ENCODE measurements at places on chromosomes 5 and 9.

- DNase-seq = no peak
These were observed 963 bp upstream of the HTR1A start for GRCh38 chr5:63963080-63963735.

DNA sequence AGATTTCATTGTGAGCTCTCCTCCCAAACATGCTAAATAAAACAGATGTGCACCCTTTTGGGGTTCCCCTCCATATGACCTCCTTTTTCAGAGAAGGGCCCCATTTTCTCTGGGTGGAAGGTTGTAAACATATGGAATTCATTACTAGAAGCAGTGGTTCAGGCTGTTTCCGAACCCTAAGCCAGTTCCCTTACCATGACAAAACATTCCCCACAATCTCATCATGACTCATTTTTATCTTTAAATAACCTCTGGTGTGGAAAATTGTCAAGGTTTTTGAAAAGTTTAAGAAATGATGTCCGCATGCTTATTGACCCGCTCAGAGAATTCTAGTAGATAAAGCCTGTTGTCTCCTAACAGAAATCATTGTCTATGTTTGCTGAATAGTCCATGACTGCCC lies 127.3 kb upstream of the PIK3R1 start:
- DNase-seq = no peak

- no peak for DNase-seq
These were observed 75.0 kb downstream of the NR2F1 start for GRCh38 chr5:93658044-93658443.

DNA sequence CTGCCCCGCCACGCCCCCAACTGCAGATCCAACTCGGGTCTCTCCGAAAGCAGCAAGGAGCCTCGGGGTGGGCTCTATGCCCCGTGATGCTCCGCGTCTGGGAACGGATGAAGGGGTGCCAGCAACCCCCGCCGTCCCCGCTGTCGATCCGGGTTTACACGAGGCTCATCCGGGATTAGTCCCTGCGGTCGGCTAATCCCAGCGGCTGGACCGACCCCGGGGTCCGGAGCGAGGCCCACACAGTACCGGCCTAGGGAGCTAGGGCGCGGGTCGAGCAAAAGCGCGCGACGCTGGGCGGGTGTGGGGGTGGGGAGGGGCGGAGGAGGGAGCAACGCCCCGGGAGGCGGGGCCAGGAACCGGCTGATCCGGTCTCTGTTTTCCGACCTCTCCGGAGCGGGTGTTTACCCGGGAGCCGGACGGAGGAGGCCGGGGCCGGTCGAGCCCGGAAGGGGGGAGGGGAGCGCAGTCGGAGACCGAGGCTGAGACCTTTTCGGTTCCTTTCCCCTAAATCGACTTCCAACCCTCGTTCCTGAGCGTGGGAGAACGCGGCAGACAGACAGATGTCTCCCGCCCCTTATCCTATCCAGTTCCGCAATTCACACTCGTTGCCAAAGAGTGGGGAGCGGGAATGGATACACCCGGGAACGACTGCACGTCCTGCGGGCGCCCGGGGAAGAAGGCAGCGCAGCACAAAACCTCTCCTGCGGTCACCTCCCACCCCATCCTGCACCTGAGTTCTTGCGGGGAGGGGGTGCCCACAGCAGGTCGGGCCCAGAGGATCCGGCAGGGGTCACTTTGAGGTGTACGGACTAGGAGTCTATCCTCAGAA lies 28.6 kb downstream of the PCDH1 start:
- DNase-seq = peak; percentile 95

- DNase-seq = no peak
These were observed 15.7 kb upstream of the FGD3 start for GRCh38 chr9:92931606-92932005.

GRCh38 chr5:139410993-139411828 lies 7.3 kb upstream of the SPATA24 start:
- no peak for DNase-seq

GRCh38 chr9:84955971-84956370 lies 286.4 kb downstream of the NTRK2 start:
- no peak for DNase-seq

DNA sequence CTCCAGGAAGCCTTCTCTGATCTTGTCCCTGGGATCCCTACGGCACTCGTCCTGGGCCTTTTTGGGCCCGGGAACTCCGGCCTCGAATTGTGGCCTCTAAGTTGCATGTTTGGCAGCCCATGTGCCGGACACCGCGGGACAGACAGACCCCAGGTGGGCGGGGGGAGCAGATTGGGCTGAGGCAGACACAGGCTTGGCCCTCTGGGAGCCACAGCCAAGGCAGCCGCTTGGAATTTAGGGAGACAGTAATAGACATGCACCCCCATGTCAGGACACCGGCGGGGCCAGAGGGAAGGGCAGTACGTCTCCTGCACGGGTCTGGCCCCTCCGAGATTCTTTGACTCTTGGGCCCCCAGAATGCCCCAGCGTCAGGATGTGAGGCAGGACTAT lies 36.2 kb downstream of the ADAMTSL2 start:
- no peak for DNase-seq

DNA sequence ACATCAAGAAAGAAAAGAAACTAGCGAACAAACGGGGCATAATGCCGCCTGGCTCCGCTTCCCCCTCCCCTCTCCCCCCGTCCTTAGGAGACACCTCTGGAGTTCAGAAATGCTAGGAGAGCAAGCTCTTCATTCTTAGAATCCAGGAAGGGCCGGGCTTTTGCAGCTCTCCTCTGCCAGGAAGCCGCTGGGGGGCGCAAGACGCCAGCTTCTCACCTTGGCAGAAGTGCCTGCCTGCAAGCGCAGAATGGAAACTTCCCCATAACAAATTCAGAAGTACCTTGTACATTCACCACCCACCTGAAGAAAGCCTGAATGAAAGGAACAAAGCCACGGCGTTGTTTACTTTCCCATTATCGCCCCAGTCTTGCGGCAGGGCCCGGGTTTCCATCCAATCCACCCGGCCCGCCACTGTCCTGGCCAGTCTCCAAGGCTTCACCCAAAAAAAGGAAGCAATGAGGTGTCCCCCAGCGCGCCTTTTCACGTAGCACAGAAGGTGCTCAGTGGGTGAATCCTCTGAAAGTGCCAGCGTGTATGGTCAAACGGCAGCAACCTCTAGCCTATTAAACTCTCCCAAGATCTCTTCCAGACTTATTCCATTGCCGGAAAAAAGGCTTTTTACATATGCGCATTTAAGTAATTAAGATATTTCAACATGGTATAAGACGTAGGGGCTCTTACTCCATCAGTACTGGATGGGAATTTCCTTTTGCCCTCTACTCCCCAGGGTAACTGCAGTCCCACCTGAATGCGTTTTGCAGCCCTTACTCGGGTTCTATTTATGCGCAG lies 1.6 kb upstream of the GADD45G start:
- peak; percentile 94 for DNase-seq
